ENCODE measurements at places on chromosomes 16 and 17. TPM values are rescaled to one million over a fixed set of nuclear protein-coding genes. Genes with fewer than 3 reads are reported as not detected.

DNA sequence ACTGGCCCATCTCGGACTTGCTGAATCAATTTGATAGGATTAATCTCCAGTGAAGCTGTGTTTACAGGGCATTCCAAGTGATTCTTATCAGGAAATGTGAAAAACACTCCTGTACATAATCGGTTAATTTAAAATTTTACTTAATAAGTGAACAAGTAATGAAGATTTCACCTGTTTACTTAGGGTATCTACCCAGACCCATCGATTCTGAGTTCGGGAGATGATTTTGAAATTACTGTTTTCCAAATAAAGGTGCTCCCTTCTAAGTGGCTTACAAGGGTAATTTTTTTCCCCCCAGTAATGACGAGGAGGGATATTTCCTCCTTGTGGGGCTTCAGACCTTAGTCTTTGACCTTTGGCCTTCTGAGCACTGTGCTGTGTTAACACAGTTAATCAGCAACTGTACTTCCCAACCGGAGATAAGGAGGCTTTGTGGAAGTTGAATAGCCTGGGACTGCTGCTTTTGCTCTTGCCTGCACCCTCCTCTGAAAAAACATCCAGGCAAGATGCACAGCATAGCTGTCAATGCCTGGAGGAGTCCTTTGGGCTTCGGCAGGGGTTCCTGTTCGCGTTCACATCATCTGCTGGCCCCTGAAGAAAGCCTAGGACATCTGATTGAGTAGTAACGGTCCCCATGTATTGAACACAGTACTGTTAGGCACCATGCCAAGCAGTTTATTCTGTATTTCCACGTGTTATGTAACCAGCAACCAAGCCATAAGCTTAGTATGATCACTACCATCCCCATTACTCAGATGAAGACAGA is 1.8 kb downstream of the FAHD1 start:
- peak; percentile 69 for DNase-seq

DNA sequence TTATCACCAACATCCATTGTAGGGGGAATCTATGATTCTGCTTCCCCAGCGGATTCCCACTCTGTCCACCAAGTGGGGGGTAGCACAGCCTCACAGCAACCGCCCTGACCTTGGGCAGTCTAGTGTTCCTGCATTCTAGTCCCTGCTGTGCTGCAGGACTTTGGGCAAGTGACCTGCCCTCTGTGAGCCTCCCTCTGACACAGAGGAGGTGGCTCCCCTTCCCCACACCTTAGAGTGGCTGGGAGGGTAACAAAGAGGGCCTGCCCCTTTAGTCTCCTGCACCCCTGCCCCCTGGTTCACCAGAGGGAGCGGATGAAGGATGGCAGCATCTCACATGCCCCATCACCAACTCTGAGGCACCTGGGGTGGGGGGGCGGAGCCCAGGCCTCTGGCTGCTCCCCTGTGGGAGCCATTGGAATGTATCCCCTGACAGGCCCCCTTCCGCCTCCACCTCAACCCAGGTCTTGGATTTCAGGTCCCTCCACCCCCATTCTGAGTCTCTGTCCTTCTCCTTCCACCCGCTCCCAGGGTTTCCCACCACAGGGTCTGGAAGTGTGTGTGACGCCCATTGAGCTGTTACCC is 10.1 kb downstream of the GAS2L2 start:
- DNase-seq, result no peak

- no peak for DNase-seq
These were observed 2.6 kb upstream of the SLC38A8 start for GRCh38 chr16:84045001-84045817.

GRCh38 chr17:51725185-51725584 is 433.3 kb downstream of the CA10 start:
- DNase-seq, result no peak

- DNase-seq, result no peak
These were observed 12.6 kb upstream of the FOXJ1 start for GRCh38 chr17:76153640-76154039.

- peak; percentile 96 for DNase-seq
These were observed 16.1 kb upstream of the UBTF start for GRCh38 chr17:44235583-44235936.

- no peak for DNase-seq
These were observed 235.1 kb downstream of the ZNF423 start for GRCh38 chr16:49620869-49621240.

GRCh38 chr16:80754476-80754875 is 49.9 kb downstream of the CDYL2 start:
- DNase-seq, result no peak

GRCh38 chr16:50310308-50311133 is 44.2 kb downstream of the ADCY7 start:
- no peak for DNase-seq

DNA sequence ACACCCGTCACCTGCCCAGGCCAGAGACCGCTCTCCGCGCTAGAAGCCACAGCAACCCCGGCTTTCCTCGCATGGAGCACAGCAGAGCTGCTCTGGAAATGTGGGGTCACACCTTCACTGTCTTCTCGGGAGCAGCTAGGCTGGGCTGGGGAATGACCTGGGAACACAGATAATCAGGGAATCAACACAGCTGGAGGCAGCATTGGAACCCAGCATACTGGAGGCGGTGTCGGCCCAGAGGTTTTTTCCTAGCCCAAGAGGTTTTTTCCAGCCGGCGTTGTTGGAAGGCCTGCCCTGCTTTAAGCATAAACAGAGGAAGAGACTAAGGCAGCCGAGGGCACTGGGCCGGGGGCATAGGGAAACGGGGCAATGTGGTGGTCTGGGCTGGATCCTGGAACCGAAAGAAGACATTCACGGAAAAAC is 791 bp upstream of the PLD6 start:
- DNase-seq, result no peak

GRCh38 chr16:47463771-47464624 is 2.9 kb downstream of the PHKB start:
- DNase-seq, result no peak

DNA sequence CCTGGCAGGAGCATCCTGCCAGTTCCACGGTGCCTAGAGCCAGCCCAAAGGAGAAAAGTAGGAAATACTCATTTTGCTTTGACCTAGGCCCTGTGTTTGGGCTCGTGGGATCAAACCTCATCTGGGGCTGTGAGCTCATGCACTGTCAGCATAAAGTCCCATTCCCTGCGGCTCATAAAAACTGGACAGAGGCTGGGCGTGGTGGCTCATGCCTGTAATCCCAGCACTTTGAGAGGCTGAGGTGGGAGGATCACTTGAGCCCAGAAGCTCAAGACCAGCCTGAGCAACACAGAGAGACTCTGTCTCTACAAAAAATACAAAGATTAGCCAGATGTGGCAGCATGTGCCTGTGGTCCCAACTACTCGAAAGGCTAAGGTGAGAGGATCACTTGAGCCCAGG is 17.9 kb downstream of the ATP6V0D1 start:
- DNase-seq, result no peak

- DNase-seq, result no peak
These were observed 24.0 kb downstream of the TMC6 start for GRCh38 chr17:78104540-78104941.

- DNase-seq, result no peak
These were observed 2.4 kb upstream of the VAC14 start for GRCh38 chr16:70803319-70803718.

DNA sequence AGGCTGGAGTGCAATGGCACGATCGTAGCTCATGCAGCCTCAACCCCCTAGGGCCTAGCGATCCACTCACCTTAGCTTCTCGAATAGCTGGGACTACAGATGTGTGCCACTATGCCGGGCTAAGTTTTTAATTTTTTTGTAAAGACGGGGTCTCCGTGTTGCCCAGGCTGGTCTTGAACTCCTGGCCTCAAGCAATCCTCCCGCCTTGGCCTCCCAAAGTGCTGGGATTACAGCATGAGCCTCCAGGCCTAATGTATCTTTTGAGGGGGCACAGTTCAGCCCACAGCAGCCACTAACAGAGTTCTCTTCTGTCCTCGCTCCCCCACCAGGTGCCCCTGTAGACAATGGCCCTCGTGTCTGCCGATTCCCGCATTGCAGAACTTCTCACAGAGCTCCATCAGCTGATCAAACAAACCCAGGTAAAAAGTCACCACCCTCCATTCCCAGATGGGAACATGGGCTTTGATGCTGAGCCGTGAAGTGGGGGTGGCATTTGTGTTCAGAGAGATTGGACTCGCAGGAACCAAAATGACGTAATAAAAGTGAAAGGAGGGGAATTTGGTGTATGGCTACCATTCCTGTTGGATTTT is 16.0 kb downstream of the SULT1A2 start:
- DNase-seq, result no peak

- peak; percentile 98 for DNase-seq
These were observed 27.8 kb downstream of the TK2 start for GRCh38 chr16:66521951-66522771.

- peak; percentile 14 for DNase-seq
These were observed 763 bp downstream of the ZKSCAN2 start for GRCh38 chr16:25256695-25257469.

DNA sequence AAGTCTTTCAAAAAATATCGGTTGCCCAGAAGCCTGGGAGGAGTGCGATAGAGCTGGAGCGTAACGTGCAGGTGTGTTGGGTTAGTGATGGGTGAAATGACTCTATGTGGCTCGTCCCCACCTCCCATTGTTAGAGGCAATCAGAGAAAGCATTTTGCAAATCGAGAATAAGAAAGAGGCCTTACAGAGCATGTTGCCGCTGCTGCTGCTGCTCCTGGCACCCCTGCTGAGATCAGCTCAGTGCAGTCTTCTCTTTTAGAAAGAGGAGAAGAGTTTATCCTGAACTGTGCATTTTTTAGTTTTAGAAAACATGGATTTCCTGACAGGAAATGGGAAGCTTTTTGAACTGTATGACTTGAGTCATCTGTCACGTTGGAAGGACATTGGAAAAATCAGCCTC is 774.5 kb upstream of the RBFOX1 start:
- DNase-seq, result no peak

Gene ZNF213
- 6.1 TPM for total RNA-seq

Gene ARHGAP27
- 22.6 TPM for total RNA-seq

Gene CCL18
- total RNA-seq, result not detected

Gene KRTAP9-7
- total RNA-seq, result not detected

Gene KRT36
- total RNA-seq, result not detected

Gene TLCD3B
- not detected for total RNA-seq

Gene TRIM16
- 323 TPM for total RNA-seq

Gene UBTF
- 27.8 TPM for total RNA-seq

Gene SMARCE1
- 70.5 TPM for total RNA-seq

Gene DPH1
- total RNA-seq, result 36.2 TPM

Gene PYY
- total RNA-seq, result not detected

Gene HASPIN
- total RNA-seq, result 5.0 TPM

Data from renal cortical epithelial cell (primary cell).